ENCODE measurements at places on chromosomes 1 and 21.

DNA sequence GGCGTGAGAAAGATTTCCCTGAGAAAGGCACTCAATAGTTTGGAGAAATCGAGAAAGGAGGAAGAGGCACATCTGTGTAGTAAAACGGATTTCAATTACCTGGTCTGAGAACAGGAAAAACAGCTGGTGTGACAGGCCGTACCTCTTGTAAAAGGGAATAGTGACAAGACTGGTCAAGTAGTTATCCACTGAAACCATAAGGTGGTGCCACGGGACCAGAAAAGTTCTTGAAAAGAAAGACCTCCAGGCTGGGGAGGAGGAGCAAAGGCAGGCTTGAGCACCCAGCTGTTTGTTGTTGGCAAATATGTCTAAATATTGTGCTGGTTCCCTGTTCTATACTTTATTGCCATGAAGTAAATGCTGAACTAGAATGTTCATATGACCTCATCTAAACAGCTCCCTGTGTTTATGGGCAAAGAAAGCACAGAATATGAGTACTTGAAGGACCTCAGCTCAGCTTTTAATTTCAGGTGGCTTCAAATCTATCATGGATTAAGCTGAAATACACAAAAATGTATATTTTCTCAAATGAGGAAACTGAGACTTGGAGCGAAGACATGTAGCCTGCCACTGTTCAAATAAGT, 4.0 kb downstream of the HAO2 start:
- no peak for DNase-seq

- DNase-seq, result no peak
Measured at GRCh38 chr1:235266325-235266724, 61.7 kb downstream of the ARID4B start.

- no peak for DNase-seq
Measured at GRCh38 chr1:27275696-27276095, 41.3 kb downstream of the WDTC1 start.

- DNase-seq, result no peak
Measured at GRCh38 chr1:61708953-61709907, 15.7 kb downstream of the TM2D1 start.
